ENCODE measurements at places on chromosomes 6 and 20.

DNA sequence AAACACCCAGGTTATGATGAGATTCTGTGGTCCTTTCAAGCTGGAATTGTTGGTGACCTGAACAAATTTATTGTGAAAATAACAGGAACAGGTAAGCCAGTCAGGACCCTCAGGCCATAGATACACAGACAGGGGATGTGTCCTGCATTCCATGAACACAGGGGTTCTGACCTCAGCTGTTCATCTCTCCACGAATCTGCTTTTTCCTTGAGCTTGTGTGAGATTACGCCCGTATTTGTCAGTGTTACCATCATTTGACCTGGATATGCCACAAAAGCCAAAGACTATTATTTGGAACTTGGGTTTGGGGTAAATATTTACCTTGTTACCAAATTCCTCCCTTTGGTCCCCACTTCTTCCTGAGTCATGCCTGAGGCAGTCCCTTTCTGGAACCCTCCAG, 288.9 kb downstream of the PREX1 start:
- no peak for DNase-seq

DNA sequence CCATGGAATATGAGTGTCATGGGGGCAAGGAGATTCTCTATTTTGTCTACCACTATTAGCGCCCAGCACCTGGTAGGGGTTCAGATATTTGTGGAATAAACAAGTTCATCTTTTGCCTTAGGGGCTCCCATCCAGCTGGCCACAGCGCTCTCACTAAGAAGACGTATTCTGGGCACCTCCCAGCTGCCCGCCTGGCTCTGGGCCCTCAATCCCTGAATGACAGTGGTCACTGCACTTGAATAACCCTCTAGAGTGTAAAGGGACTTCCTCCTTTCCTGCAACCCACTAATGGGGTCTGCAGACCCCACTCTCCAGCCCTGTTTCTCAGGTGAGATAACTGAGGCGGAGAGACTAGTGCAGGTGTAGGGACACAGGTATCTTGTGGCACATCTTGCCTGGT, 36.2 kb downstream of the SNX5 start:
- no peak for DNase-seq

DNA sequence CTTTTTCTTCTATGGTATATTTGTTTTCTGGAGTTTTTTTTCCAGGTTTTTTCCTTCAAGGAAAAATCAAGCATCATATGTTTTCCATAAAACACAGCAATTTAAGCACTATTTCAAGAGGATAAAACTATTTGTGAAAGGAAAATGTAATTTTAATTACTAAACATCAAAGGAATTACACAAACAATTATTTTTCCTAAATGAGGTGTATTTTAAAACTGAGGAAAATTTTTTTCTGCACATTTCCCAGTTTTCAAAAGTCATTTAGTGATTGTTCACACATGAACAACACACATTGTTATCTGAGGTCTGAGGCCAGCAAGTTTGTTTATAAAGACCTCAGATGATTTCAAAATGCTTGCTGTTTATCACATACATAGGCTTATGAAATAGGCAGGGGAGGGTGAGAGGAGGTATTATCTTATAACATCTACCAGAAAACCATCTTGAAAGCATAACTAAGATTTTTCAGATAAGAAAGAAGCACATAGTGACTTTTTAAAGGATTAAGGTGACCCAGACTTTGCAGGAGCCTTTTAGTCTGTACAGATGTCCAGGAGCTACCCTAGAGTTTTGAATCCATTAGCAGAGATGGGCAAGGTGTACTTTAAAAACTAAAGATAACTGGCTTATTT, 381.6 kb downstream of the GJA1 start:
- DNase-seq: no peak

GRCh38 chr20:44888226-44889103, 3.0 kb downstream of the YWHAB start:
- no peak for DNase-seq

DNA sequence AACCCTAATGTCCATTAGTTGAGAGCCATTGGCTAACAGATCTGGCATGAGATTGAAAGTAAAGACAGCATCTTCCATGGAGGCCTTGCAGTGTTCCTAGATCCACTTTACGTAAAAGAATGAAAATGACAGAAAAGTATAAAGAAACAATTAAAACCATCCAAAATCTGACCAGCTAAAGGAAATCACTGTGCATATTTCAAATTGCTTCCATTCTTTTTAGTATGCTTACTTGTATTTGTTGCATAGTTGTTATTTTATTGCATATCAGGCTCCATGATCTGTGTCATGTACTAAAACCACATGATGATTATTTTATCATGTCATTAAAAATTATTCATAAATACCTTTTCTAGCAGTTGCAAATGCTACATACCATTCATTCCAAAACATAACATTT, 67.9 kb downstream of the GCLC start:
- no peak for DNase-seq

DNA sequence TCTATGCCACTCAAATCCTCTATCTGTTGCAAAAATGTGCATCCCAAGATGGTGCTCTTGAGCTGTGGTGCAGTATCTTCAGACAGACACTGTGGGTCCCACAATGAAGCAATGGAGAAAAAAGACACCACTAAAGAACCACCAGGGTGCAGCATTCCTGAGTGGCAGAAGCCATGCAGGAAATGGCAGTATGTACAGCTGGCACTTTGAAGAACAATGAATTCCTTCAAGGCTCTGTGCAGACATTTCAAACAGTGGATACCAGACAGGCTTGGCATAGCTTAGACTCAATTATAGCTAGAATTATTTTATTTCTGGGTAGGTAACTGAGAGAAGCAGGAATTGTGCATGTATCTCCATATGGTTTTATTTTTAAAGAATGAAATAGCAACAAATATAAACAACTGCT, 24.0 kb upstream of the HDAC2 start:
- DNase-seq: no peak

GRCh38 chr6:116300566-116300965, 20.8 kb upstream of the TSPYL1 start:
- DNase-seq: no peak

DNA sequence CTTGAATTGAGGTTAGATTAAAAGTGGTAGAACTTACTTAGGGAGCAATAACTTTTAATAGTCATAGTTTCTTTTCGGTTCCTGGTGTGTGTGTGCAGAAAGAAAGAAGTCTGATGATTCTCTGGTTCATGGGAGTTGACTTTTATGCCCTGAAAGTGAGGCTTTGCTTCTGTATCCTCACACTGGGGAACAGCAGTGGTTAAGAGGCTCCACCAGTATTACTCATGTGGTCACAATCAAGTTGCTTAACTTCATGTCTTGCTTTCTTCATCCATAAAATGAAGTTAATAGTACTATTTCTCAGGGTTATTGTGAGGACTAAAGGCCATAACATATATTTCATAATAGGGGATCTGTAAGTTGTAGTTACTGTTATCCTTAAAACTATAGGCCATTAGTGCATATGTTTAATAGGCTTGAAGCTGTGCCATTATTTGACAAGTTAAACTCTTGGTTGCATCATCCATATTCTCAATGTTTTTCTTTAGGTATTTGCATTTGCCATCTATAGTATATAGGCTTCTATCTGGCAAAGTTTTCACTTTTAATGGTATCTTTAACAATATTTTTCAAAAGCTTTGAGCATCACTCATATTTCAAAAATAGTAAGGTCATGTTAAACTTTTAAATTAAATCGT, 262.4 kb downstream of the PLCB1 start:
- no peak for DNase-seq

DNA sequence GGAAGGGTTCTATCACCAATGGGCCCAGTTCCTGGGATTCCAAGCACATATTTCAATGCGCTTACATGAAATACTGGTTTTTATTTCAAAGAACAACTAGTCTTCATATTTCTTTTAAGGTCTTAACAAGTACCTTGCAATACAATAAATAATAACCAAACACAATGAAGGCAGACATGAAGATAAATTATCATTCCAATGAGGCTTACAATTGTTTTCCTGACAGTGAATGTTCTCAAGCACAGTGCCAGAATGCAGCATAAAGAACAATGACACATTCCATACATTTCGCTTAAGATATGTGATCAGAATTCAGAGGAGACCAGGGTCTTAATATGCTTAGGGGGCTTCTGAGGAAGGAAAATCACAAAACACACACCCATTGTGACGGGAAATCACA, 26.3 kb downstream of the RAMACL start:
- DNase-seq: no peak

- DNase-seq: no peak
These were observed 145.5 kb downstream of the BTBD3 start for GRCh38 chr20:12063106-12063684.

GRCh38 chr6:145347216-145347615, 388.1 kb downstream of the EPM2A start:
- no peak for DNase-seq

GRCh38 chr6:109373762-109374161, 8.5 kb downstream of the CD164 start:
- no peak for DNase-seq

GRCh38 chr20:20248620-20249200, 119.2 kb upstream of the INSM1 start:
- DNase-seq: no peak

GRCh38 chr20:63846128-63846771, 15.0 kb upstream of the ABHD16B start:
- DNase-seq: no peak

- no peak for DNase-seq
These were observed 58.4 kb downstream of the HIVEP2 start for GRCh38 chr6:142886431-142887170.

DNA sequence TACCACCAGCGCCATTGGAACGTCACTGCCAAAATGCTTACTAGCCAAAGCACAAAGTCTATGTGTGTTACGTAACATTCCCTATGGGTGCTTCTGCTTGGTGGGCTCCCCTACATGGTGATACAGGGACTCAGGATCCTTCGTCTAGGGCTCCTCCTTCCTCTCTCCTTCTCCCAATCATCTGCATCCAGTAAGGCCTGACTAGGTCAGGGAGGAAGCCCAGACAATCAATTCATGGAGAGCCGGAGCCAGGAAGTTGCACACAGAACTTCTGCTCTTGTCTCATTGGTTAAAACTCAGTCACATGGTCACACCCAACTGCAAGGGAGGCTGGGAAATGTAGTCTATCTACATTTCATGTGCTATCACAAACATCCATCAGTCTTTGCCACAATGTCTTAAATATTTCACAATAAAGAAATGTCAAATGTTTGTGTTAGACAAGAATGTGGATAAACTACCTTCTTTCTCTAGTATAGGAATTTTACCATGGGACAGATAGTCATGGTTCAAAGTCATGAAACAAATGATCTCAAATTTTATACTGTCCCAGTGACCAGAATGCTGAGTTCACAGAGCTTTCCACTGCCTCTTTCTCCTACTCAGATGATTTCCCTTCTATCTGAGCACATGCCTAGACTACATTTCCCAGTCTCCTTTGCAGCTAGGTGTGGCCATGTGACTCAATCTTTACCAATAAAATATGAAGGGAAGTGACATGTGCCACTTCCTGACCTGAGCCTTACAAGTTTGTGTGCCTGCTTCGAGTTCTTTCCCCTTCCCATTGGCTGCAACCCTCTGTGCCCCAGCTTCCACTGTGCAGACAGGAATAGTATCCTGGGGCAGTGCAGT, 9.3 kb upstream of the KCNK15 start:
- DNase-seq: no peak

DNA sequence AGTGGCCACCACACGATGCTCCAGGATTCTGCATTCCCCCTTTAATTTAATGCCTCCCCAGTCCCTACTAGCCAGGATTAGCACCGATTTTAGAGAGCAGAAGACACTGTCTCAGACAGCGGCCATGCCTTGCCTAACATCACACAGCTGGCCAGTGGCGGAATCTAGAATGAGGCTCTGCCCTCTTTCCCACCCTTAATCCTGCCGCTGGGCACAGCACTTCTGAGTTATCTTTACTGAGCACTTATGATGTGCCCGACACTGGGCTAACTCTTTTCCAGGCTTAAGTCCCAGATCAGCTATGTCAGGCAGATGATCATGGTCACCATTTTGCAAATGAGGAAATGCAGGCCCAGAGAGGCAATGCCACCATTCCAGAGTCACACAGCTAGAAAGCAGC, 5.6 kb upstream of the BPIFA2 start:
- DNase-seq: no peak

DNA sequence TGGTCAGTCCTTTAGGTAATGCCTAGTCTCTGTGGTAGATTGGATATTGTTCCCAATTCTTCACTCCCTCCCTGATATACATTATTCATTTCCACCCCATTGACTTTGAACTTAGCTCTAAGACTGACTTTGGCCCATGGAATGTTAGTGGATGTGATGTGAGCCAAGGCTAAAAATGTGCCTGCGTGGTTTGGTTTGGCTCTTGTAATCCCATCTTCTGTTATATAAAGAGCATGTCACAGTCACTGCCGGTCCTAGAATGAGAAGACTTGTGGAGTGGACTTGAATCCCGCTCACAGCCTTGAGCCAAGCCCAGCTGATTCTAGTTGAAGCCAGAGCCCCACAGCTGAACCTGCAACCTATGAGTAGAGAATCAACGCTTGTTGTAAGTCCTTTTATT, 23.6 kb upstream of the DNAAF9 start:
- DNase-seq: no peak

- DNase-seq: no peak
These were observed 8.6 kb downstream of the MAN1A1 start for GRCh38 chr6:119340796-119341487.

DNA sequence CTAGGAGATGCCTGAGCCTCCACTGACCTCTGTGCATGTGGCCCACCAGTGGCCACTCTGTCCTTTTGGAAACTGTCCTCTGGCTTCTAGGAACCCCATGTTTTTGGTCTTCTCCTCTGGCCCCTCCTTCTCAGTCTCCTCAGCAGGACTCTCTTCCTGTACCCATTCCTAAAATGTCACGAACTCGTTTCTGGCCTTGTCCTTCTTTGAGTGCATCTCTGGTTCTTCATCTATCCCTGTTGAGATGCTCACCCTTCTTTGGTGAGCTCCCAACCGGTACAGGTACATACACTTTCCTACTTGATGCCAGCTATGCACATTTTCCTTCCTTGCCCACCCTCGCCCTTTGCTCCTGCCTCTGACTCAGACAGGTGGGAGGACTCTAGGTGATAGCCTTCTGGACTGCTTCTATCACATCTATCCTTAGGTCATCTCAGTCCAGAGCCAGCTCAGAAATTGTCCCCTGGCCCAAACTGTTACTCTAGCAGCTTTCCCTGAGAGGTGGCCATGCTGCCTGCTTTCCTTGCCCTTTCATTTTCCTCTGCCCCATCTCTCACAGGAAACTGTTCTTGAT, 14.8 kb upstream of the NNAT start:
- no peak for DNase-seq

- no peak for DNase-seq
These were observed 78.0 kb upstream of the LYRM2 start for GRCh38 chr6:89716532-89716931.

DNA sequence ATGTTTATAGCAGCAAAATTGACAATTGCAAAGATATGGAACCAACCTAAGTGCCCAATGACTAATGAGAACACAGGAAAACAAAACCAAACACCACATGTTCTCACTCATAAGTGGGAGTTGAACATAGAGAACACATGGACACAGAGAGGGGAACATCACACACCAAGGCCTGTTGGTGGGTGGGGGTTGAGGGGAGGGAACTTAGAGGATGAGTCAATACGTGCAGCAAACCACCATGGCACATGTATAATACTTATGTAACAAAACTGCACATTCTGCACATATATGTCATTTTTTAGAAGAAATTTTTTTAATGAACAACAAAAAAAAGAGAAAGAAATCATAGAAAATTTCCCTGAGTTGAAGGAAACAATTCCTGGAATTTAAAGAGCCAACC, 3.9 kb downstream of the EPM2A start:
- DNase-seq: no peak

Data from stimulated activated CD8-positive, alpha-beta memory T cell treated with anti-CD3 and anti-CD28 coated beads, Interleukin-2, amount 100 ng/mL, for 48 hours (primary cell).